ENCODE measurements at places on chromosomes 12 and 14.

- no peak for DNase-seq
These were observed 87.2 kb downstream of the CHGA start for GRCh38 chr14:93010130-93010499.

GRCh38 chr14:95088665-95089064, 68.7 kb downstream of the DICER1 start:
- DNase-seq = no peak

DNA sequence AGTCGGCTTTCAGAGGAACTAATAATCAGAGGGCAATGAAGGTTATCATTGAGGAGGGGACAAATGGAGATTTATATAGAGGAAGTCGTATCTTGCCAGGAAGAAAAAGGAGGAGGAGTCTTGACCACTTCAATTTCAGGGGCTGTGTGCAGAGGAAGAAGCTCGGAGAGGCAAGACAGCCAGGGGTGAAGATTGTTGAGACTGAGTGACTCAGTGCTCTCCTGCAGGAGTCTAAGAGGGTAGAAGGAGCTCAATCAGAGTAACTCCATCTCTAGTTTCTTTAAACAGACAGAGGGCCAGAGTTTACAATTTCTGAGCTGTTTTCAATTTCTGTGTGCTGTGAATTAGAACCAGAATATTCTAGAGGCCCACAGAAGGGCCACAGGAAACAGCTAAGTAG, 439.3 kb upstream of the PRICKLE1 start:
- no peak for DNase-seq

GRCh38 chr12:4273652-4274395, at the start of gene CCND2:
Gene CCND2 (plus strand): TSS chr12:4273762. CDS start chr12:4274041, 279 bp downstream.
- peak; percentile 90 for DNase-seq
